ENCODE measurements at places on chromosomes 2 and 18.

DNA sequence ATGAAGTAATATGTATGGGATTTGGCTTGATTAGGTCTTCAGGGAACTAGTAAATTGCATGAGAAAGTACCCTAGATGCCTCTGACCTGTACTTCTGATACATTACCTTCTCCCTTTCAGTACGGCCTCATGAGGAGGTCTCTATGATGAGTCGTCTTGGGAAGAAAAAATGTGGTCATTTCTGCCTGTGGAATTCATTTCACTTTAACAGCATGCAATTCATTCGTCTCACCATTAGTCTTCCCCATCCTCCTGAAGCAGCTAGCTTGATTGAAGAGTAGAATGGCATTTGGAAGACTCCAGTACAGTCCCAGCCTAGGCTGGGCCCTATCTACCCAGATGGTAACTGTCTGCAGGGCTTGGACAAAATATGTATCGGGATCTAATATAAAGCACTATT, 52.2 kb downstream of the TMX3 start:
- no peak for DNase-seq

- DNase-seq, result no peak
Observed at GRCh38 chr2:79729532-79729931, 216.7 kb downstream of the CTNNA2 start.

GRCh38 chr2:238716171-238716570, 131.7 kb upstream of the TWIST2 start:
- no peak for DNase-seq

GRCh38 chr18:8910843-8911242, 191.7 kb upstream of the NDUFV2 start:
- DNase-seq, result no peak

DNA sequence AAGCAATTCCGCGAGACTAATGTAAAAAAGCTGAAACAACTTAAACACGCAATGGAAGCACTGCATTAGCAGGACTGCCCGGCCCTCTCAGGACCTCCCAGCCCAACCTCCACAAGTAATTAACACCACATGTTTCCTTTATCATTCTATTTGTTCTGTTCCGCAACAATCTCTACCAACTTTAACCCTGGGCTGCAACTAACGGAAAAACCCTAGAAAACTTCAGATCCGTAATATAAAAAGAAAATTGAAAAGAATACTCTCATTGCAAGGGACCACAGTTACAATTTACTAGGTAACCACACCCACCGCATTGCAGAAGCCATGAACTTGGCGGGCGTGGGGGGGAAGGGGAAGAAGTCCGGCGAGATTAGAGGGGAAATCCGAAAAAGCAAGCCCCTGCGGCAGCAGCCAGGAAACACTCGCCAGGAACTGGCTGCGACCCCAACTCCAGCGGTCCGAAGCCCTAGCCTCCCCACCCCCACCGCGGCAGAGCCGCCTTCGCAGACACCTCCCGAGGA, 1.2 kb downstream of the EPB41L3 start:
- no peak for DNase-seq

DNA sequence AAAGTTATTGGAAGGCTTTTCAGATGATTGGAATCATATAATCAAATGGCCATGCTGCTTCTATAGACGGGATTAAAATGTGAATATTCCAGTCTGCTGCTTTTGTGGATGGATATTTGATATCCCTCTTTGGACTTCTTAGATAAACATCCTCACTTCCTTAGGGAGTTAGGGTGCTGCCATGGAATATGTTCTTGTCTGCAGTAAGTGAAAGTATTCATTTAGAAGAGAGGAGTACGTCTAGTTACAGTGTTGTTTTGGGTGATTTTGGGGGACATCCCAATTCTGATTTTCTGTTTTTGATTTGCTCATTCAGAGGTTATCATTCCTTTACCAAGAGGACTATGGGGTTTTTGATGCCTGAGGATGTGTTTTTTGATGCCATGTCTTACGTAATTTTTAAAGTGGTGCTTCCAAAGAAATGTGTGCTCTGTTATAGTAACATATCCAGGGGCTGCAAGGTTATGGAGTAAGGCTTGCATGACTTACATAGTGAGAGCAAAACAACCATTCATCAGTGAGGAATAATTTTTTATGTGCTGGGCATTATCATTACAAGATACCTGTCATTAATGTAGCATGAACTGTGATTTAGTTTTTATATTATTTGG, 33.6 kb downstream of the ASXL3 start:
- DNase-seq, result no peak

All from stimulated activated CD4-positive, alpha-beta T cell treated with anti-CD3 and anti-CD28 coated beads, Interleukin-15, amount 100 ng/mL, for 24 hours (primary cell).